ENCODE measurements at places on chromosomes 7 and 10.

DNA sequence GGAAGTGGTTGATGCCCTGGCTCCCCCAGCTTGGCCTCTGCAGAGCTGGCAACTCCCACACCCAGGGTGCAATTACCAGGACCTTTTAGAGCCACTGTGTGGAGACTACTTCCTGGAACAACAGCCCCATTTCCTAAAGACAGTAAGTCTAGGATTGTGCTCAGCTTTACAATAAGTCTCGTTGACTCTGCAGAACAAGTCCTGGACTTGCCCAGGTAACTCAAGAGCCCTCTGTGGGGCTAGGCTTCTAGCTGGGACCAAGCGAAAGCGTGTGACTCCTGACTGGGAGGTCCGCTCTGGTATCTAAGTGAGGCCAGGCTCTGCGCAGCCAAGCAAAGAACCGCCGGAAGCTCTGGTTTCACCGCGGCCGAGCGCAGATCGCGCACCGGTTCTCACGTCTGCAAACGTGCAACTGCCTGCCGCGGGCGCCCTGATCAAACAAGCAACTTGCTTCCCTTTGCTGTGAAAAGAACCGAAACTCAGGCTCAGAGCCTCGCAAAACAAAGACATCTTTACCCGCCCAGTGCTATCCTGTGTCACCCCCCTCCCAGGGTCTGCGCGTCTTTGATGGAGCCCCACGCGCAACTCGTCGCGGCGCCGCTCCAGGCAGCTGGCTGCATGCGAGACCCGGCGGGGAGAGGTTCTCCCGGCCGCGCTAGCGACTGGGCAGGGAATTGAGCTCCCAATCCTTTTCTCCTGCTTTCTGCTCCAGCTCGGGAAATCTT, 4.4 kb upstream of the PDLIM1 start:
- DNase-seq, result no peak

- DNase-seq, result no peak
These were observed 12.1 kb upstream of the DLX6 start for GRCh38 chr7:96993094-96993865.

DNA sequence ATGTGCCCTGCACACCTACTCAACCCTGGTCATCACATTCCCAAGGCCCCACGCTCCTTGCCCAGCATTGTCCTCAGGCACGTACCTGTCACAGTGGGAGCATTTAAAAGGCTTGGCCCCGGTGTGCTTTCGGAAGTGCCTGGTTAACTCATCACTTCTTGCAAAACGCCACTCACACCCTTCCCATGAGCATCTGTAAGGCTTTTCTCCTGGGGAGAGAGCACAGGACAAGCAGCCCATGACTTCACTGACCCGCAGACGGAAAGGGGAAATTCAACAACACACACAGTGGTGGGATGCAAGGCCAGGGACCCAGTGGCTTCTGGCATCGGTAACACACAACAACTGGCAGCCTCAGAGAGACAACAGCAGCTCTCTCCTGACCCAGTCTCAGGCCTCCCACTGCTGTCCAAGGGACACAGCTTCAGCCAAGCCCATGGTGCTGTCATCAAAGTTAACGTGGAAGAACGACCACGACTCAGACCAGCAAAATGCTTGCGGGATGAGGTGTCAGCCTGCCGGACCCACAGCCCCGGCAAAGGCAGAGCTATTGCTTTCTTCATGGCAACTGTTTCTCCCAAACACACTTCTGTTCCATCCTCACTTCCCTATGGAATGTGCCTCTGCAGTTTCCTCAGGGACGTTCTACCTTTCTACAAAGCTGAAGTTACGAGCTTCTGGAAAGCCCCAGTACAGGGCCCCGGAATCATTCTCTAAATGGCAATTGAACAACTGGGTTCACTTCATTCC, 4.8 kb downstream of the KLF6 start:
- DNase-seq, result no peak

- DNase-seq, result peak; percentile 24
These were observed 24.7 kb upstream of the GPAM start for GRCh38 chr10:112208292-112208691.

- no peak for DNase-seq
These were observed 232.4 kb upstream of the KLF14 start for GRCh38 chr7:130966246-130967009.

- DNase-seq, result no peak
These were observed 24.5 kb upstream of the RHOBTB1 start for GRCh38 chr10:60968504-60968903.

DNA sequence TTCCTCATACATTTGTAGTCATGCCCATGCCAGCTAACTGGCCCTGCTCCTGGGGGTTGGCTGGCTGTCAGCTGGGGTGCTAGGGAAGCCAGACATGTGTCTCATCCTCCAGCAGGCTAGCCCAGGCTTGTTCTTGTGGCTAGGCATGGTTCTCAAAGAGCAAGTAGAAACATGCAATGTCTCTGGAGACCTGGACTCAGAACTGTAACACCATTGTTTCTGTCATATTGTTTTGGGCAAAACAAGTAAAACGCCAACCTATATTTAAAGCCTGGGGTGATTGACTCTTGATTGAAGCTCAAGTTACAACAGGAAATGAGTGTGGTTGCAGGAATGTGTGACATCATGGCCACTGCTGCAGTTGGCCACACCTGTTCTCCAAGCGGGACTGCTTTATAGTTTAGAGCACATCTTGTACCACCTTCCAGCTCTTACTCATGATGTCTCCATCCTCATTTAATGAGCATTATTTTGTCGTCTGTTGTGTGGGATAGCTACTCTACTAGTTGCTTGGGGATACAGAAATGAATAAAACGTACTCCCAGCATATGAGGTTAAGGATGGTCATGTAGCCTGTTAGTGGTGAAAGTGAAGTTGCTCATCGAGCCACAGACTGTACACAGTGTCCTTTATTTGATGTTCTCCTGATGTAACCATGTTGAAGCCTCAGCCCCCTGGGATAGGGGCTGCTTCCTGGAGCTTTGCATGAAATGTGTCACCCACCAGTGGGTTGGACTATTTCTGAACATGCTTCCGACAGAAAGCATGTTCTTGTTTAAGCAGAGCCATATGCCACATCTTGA, 168.4 kb downstream of the SORCS3 start:
- no peak for DNase-seq

- DNase-seq, result no peak
These were observed 10.8 kb upstream of the GPNMB start for GRCh38 chr7:23235813-23236221.

GRCh38 chr7:79182283-79182682, 271.2 kb downstream of the MAGI2 start:
- DNase-seq, result peak; percentile 29

- DNase-seq, result no peak
These were observed 47.5 kb upstream of the HNRNPH3 start for GRCh38 chr10:68284062-68285001.

GRCh38 chr10:98404571-98405359, 10.2 kb downstream of the PYROXD2 start:
- DNase-seq, result peak; percentile 57

DNA sequence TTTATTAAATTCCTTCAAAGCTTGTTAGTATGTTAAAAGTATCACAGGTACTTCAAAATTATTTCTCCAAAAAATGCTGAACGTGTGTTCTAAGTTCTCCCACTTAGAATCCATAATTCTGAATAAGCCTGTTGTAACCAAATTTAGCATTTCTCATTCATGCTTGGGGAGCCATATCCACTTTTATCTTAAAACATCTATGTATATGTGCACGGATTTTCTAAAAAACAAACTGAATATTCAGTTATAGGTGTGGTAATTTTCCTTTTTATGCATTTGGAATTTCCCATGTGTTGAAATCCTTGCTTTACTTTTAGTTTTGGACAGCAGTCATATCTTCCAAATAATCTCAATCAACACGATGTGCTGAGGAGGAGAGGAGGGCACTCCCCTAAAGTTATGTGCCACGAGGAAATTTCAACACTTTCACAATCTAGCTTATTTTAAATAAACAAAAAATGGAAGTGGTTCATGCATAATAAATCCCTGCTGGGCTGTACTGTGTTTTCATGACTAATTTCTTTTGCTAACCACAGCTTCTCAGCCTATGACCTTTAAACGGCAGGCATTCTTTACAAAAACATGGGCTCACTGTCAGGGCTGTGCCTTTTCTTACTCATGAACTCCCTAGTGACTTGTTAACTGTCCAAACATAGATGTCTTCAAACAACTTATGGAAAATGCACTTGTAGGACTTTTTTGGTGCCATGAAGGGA, 380.3 kb upstream of the SEMA3C start:
- peak; percentile 98 for DNase-seq

DNA sequence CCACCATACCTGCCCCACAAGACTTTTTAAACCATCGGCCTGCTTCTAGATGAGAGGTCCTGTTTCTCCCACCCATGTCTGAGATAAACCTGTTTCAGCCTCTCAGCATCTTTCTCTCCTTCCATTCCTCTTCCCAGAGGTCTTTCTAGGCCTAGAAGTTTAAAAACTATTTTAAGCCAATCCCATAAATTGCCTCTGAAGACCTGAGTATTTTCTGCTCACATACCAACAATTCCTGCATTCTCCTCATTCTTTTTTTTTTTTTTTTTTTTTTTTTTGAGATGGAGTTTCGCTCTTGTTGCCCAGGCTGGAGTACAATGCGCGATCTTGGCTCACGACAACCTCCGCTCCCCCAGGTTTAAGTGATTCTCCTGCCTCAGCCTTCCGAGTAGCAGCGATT, 262.9 kb upstream of the AUTS2 start:
- DNase-seq, result no peak

DNA sequence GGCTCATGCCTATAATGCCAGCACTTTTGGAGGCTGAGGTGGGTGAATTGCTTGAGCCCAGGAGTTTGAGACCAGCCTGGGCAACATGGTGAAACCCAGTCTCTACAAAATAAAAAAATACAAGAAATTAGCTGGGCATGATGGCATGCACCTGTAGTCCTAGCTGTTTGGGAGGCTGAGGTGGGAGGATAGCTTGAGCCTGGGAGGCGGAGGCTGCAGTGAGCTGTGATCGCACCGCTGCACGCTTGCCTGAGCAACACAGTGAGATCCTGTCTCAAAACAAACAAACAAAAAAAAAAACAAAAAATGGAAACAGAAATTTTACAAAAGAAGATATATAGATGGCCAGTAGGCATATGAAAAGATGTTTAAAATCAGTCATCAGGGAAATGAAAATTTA, 57.1 kb downstream of the PTEN start:
- no peak for DNase-seq

DNA sequence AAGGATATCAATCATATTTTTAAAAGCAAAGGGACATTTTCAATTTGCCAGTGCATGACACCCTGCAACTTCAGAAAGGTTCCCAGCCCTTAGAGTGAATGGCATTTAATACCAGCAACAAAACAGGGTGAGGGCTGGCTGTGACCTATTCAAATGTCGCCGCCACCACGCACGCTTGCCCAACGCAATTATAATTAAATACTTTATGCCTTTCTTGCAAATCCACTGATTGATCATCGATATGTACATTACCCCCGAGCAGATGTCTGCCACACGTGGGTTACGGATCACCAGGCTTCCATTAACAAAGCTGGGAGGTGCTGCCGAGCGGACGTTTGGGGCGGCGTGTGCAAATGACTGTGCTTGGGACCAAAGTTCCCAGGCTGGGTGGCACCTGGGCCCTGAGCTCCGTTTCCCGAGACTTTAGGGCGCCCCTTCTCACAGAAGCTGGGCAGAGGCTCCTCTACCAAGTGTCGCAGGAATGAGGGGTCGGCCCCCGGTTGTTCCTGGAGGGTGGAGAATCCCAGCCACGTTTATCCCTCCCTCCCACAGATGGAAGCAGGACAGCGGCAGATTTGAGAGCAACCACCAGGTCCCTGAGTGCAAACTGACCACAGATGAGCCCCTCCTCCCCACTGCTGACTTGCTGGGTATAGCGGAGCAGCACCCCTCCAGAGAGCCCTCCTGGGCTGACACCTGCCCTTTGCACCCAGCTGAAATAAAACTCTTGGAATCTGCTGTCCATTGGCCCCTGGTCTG, 3.9 kb downstream of the FOXL3 start:
- DNase-seq, result no peak

- DNase-seq, result no peak
These were observed 20.4 kb downstream of the GRID2IP start for GRCh38 chr7:6530626-6531491.

- DNase-seq, result no peak
These were observed 606.0 kb upstream of the GHITM start for GRCh38 chr10:83533290-83533689.

- DNase-seq, result no peak
These were observed 18.6 kb downstream of the MLLT10 start for GRCh38 chr10:21552638-21553037.

GRCh38 chr7:123492485-123492884, 41.9 kb downstream of the IQUB start:
- no peak for DNase-seq

- DNase-seq, result peak; percentile 37
These were observed 120.9 kb downstream of the C10orf105 start for GRCh38 chr10:71598621-71599055.

DNA sequence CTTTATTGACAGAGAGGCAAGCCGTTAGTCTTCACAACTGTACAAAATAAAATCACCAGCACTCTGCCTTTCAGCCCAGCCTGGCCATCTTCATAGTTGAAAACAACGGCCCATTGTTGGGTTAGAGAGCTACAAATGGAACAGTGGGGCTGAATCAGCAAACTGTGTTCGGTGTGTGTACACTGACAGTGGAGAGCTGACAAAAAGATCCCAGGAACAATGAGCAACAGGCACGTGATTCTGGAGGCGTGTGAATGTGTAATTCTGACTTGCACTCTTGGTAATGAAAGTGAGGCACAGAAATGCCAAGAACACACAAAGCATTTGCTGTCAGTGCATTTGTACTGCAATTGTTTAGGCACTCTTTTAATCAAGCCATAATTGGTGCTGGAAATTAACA, 303.7 kb downstream of the WDR11 start:
- DNase-seq, result no peak

DNA sequence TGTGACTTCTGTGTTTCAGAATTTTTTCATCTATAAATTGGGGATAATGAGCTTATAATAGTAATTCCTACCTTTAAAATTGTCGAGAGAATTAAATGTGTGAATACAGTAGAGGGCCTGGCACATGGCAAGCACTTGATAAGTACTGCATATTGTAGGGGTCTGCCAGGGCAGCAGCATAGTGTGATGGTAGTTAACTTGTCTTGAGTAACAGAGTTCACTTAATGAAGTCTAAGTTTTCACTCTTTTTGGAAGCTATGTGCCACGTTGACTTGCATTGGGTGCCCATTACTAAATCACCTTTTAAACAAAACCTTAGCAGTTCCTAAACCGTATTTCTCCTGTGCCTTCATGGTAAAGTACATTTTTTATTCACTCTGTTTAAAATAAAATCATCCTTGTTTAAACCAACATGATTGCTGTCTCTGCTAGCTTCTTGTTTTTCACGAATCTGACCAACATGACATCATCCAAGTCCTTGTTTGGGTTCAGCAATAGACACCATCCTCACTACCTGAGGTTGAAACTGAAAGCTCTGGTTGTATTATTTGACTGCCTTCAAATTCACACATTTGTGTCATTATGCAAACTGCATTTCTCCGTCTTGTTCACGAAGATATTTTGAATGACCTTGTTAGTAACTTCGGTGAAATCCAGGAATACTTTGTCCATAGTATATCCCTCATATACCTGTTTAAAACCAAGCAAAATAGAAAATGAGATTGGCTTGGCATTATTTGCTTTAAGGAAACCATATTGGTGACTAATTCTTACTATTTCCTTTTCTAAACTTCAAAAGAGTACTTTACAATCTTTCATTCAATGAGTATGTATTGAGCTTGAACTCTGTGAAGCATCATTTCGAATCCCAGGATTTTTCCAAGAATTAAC, 340.2 kb downstream of the SUGCT start:
- DNase-seq, result no peak

All from AG09309 (cell line).